Hematopoietic multipotent progenitor cell treated with erythropoietin and hydrocortisone succinate and interleukin-3 and kit ligand, for 6 days (in vitro differentiated cells): ENCODE measurements at places on chromosomes 1 and 21.
A peak's percentile ranks its signal among the peaks of the same experiment; 100 is the strongest.

GRCh38 chr1:12505231-12505630, 112.8 kb downstream of the DHRS3 start:
- no peak for DNase-seq

GRCh38 chr1:175537571-175537970, 205.8 kb downstream of the TNR start:
- DNase-seq, result no peak

GRCh38 chr1:7786795-7787194, 2.7 kb downstream of the PER3 start:
- DNase-seq, result no peak

DNA sequence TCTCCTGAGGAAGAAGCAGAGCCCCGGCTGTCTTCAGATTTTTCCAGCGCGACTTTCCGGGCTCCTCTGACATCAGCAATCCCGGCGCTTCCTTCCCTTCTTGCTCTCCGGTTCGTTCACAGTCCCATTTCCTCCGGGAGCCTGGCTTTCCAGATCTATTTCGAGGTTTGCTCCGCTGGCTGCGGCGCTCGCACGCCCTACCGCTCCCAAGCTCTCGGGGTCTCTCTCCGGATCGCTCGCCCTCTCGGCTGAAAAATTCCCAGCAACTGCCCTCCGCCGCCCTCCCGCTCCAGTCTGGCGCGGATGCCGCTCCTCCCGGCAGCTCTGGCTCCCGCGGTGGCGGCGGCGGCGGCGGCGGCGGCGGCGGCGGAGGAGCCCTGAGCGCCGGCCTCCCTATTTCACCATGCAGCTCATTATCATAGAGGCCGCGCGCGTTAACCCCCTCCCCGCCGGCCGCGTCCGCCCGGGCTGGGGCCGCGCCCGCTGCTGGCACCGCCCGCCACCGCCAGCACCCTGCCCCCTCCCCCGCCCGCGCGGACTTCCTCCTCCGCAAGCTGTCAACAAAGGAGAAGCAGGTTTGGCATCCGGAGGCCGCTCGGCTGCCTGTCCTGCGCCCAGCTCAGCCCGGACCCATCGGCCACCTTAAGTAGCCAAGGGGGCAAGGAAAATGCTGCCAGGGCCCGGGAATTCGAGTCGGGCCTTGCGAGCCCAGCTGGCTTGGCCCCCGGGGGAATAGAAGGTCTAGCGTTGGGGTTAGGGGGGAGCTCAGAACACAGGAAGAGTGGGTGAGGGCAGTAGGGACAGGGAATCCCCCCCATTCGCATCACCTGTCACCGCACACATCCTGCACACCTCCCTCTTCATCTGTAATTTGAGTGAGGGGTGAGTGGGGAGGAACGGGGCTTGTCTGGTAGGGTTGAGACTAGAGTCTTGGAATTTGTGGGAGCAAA, at the start of gene PLXNA2:
Gene PLXNA2, minus strand, starts transcription at position 418 of the 950 bp plus-strand sequence. CDS start 26,462 bp downstream, outside the sequence.
- peak; percentile 86 for DNase-seq

- DNase-seq, result no peak
Observed at GRCh38 chr21:34298534-34299167, 65.2 kb upstream of the KCNE2 start.

- DNase-seq, result peak; percentile 76
Observed at GRCh38 chr1:211606914-211607753, 28.2 kb upstream of the SLC30A1 start.
